ENCODE measurements at places on chromosomes 5 and 9.

- DNase-seq = no peak
These were observed 342.3 kb downstream of the MED10 start for GRCh38 chr5:6036006-6036405.

DNA sequence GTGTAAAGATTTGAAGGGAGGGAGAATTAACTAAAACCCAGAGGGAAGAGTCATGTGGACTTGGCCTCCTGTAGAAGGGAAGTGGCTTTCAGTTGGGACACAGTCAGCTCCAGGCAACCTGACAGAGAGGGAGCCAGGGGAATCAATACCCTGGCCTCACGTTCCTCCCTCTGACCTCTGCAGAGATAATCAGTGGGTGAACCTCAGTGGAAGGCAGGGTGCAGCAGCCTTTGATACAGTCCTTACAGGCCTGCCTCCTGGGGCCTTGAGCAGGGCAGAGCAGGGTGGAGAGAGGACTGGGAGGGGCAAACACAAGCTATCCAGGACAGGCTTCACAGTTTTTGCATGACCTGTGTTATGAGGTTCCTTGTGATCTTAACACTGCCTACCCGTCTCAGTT lies 61.9 kb upstream of the GPBP1 start:
- no peak for DNase-seq

DNA sequence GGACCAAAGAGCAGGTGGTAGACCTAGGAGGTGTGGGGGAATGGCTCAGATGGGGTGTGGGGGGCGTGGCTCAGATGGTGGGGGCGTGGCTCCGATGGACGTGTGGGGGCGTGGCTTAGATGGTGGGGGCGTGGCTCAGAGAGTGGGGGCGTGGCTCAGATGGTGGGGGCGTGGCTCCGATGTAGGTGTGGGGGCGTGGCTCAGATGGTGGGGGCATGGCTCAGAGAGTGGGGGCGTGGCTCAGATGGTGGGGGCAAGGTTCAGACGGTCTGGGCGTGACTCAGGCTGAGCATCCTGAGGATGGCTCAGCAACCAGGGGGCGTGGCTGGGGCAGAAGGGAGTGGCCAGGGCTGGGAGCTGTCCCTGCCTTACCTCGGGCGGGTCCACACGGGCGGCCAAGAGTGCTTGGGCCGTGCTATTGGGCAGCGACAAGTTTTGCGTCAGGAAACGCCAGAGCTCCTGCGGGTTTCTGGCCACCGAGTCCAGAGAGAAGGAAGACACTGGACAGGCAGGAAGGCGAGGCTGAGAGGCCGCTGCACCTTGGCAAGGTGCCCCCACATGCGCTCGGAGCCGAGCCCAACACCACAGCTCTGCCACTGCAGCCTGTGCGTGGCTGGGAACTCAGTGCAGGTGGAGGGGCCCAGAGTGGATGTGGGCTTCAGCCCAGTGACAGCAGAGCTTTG lies 5.9 kb downstream of the ABCA2 start:
- peak; percentile 98 for DNase-seq

GRCh38 chr5:31770132-31770720 lies 131.3 kb downstream of the PDZD2 start:
- DNase-seq = peak; percentile 36

- no peak for DNase-seq
These were observed 1.1 kb upstream of the ANXA2R start for GRCh38 chr5:43041110-43041668.

DNA sequence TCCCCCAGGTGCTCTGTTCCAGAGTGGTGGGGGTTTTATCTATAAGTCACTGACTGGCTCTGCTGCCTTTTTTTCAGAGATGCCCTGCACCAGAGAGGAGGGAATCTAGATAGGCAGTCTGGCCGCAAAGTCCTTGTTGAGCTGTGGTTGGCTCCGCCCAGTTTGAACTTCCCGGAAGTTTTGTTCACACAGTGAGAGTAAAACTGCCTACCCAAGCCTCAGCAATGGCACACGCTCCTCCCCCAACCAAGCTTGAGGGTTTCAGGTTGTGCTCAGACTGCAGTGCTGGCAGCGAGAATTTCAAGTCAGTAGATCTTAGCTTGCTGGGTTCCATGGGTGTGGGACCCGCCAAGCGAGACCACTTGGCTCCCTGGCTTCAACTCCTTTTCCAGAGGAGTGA lies 1428.6 kb downstream of the MAT2B start:
- peak; percentile 22 for DNase-seq

GRCh38 chr9:127706836-127707241 lies at the start of gene CFAP157:
CFAP157 (plus strand) TSS chr9:127706988; CDS start chr9:127707032, 44 bp downstream.
- peak; percentile 72 for DNase-seq

GRCh38 chr9:15967068-15967467 lies 414.2 kb downstream of the CCDC171 start:
- no peak for DNase-seq

DNA sequence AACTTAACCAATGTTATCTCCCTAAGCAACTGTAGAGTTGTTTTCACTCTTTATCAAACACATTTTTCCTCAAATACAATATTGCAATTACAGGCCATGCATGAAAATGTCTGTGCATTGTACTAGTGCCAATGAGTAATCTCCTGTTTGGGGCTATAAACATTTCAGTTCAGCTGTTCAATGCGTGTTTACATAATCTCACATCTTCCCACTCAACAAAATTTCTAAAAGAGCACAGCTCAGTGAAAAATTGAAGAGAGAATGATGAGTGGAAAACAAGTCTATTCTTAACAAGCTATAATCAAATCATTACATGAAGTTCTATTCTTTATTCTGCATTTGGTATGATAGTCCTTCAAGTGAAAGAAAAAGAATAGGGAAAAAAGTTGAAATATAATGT lies 780.5 kb upstream of the CDH9 start:
- DNase-seq = no peak

GRCh38 chr5:64074533-64074932 lies 91.1 kb upstream of the RNF180 start:
- DNase-seq = peak; percentile 38

GRCh38 chr5:6732634-6733410 lies 19.6 kb downstream of the TENT4A start:
- DNase-seq = no peak

DNA sequence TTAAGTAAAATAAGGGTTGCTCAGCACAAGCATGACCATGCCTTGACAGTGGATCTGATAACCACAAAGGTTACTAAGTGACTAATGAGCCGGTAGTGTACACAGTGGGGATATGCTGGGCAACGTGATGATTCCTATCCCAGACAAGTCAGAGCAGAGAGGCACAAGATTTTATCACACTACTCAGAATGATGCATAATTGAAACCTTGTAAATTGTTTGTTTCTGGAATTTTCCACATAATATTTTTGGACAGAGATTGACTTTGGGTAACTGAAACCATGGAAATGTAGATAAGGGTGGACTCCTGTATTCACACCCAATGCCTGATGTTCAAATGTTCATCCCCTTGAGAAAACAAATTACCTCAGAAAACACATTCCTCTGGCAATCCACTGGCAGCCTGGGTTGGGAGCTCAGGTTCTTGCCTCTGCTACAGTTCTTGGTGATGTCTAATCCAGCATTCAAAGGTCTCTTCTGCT lies 16.2 kb upstream of the ERAP1 start:
- no peak for DNase-seq

GRCh38 chr5:133467826-133468463 lies 144.4 kb downstream of the FSTL4 start:
- DNase-seq = no peak

GRCh38 chr5:163502521-163502920 lies 2.9 kb upstream of the MAT2B start:
- no peak for DNase-seq

DNA sequence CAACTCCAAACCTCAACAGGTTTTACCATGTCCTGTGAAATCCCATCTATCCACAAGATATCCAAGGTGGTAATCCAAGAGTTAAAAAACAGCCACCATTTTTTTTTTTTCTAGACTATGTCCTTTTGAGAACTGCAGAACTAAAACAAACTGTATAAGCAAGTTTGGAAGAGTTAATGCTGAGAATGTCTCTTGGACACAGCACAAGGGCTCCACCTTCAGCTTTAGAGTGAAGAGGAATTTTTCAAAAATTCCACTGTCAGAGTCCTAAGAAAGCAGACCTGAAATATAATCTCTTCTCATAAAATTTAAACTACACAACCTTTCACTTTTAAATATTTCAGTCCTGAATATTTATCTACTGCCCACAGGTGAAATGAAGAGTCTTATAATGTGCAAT lies 167.8 kb upstream of the CCNG1 start:
- DNase-seq = no peak

DNA sequence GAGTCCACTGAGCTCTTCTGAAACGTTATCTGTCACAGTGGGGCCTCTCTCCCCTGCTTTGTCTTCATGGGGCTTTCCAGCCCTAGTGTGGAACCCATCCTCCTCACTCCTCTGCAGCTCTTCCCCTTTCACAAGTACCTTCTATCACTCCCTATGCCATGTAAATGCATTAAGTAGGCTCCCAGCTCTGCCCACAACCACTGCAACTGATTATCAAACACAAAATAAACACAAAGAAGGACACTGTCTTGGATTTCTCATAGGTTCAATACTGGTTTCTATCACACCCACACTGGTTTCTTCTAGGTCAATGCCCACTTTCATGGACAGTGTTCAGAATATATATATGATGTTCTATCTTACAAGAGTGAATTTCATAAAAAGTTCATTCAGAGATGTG lies 139.4 kb downstream of the GNAQ start:
- DNase-seq = no peak

- DNase-seq = no peak
These were observed 85.4 kb downstream of the NTRK2 start for GRCh38 chr9:84754881-84755280.

DNA sequence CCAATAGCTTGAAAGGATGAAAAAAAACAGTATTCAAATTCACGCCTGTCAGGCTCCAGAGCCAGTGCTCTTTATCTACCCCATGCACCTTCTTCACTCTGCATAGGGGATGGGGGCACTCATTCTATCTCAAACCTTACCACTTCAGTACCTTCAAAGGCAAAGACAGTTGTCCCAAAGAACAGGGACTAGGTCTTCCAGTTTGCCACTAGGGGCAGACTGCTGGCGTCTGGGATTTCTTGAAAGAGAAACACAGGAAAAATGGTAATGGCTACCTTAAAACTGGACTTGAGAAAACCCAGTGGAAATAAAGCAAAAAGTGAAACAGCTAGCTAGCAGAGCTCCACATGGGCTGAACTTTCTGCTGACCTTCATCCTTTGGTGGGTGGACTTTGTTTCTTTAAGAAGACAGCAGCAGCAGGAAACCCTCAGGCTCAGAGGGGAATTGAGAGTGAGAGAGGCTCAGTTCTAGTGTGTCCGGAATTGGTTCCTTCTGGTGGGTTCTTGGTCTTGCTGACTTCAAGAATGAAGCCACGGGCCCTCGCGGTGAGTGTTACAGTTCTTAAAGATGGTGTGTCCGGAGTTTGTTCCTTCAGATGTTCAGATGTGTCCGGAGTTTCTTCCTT lies 41.0 kb upstream of the SLC36A1 start:
- DNase-seq = peak; percentile 46

DNA sequence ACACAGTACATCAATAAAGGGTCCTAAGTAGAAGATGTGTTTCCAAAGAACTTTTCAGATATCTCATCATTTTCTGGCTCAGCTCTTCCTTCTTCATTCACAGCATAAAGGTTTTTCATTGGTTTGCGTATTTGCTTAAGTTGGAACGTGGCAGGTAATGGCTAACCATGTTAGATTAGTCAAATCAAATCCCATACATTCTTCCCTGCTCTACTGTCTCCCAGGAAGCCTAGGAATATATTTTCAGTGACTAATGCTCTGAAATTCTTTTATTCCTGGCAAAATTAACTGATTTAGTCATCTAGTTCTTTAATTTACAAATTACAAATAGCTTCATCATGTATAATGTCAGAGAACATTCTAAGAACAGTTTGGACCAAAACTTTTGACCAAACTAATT lies 99.6 kb upstream of the TMEM161B start:
- DNase-seq = no peak

DNA sequence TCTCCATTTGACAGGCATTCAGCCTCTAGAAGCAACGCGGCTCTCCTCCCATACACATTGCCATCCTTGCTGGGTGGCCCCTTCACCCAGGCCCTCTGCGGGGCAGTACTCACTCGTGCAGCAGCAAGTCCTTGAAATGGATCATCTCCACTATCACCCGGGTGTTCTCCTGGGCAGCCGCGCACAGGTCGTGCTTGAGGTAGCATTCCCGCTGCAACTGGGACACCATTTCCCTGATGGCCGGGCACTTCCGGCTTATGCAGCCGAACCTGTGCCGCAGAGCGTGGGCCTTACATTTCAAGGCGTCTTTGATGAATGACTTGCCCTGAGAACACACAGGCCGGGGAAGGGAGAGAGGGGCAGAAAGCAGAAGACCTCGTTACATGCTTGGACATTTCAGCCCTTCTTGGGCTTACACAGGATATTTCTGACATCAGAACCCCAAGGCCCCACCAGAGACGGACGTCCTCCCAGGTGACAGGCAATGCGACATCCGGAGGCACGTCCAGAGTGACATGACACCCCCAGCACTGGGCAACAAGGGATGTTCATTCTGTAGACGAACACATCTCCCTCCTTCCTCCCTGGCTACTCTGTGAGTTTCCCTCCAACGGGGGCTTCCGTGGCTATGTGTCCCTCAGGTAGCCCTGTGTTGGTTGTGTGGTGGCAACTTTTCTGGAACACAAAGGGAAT lies 5.0 kb downstream of the STC2 start:
- DNase-seq = no peak

- DNase-seq = peak; percentile 83
These were observed 59.3 kb downstream of the FSTL4 start for GRCh38 chr5:133552925-133553525.

DNA sequence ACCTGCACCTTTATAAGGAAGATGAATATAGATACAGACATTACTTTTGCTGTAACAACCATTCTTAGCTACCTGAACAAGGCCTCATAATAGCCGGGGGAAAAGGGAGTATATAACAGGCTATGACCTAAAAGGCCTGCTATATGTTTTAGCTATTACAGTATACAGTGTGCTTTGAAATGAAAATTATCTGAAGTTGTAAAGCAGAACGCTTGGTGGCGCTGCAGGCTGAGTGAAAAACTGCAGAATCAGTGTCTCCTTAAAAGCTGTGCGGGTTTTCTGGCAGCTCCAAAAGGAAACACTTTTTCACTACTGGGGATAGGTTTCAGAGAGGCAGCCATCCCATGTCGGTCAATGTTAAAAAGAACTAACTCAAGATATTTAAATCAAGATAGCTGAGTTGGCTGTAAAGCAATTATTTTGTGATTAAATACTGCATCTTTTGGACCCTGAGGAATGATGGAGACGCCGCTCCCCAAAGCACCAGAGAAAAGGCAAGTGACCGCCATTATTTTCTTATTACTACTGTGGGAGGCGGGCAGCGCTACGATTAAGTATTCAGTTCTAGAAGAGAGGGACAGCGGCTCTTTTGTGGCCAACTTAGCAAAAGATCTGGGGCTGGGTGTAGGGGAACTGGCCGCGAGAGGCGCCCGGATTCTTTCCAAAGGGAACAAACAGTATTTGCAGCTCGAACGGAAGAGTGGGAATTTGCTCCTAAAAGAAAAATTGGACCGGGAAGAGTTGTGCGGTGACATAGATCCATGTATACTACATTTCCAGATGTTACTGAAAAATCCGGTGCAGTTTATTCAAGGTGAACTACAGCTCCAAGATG lies 5.9 kb downstream of the PCDHB6 start:
- DNase-seq = peak; percentile 54

GRCh38 chr9:112249277-112249676 lies 74.2 kb upstream of the SUSD1 start:
- DNase-seq = no peak

- DNase-seq = no peak
These were observed 18.4 kb upstream of the ERCC6L2 start for GRCh38 chr9:95857124-95857523.
